Suppressor macrophage treated with lipopolysaccharide for 1 hour (primary cell): ENCODE measurements at places on chromosomes 1 and 21.

- no peak for DNase-seq
These were observed 15.9 kb downstream of the INKA2 start for GRCh38 chr1:111723091-111723806.

- no peak for DNase-seq
These were observed 24.5 kb downstream of the TMPRSS2 start for GRCh38 chr21:41483415-41483814.

DNA sequence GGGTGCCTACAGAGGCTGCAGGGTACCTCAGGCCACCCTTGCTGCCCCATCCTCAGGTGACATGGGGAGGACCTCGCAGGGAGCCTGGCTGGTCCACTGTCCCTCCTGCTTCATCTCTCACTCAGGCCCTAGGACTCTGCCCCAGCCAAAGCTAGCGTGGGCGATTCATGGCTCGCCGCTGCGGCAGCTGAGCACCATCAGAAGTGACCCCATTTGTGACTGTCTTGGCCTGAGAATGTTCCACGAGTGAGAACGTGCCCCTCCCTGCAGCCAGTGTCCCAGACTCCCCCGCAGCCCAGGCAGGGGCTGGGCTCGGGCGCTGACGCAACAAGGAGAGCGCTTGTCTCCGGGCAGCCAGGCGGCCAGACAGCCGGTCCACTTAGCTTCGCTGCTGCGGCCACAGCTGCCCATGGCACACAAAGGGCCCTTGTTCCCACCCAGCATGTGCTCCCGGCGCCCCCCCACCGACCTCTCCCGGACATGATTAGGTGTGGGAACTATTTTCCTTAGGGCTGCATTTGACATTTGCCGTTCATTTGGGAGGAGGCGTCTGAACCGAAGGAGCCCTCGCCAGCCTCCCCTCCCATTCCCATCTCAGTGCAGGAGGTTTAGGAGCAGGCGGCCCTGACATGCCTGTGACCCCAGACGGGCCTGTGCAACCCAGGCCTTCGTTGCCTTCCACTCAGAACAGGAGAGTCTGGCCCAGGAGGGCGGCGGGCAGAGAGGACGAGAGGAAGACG is 19.3 kb upstream of the POFUT2 start:
- DNase-seq, result no peak

- peak; percentile 2 for DNase-seq
These were observed 60.5 kb upstream of the FOXD3 start for GRCh38 chr1:63261736-63262458.

DNA sequence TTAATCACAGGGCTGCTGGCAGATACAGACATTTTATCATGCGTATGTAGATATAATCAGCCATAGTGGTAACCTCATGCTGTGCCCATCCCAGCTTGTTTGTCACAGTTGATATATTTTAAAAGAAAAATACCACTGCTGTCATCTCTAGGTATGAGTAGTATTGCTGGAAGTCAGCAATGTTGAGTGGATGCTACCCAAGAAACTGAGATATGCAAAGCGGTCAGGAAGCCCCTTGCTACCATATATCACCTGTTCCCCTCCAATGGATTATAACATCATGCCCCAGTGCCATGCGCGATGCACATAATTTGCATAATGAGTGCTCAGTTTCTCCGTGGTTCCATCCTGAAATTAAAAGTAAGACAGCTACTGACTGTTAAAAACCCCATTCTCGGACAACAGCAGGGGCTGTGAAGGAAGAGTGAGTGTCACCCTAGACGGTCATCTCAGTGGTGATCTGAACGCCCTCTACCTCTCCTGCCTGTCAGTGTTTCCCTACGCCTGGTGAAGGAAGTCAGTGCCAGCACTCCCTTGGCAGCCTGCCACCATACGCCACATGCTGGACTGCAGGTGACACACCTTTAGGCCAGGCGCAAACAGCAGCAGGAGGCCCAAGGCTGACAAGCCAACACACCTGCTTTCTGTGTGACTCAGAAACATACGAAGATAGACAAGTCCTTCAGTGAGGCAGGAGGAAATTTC is 2.7 kb downstream of the IL10RB start:
- no peak for DNase-seq

DNA sequence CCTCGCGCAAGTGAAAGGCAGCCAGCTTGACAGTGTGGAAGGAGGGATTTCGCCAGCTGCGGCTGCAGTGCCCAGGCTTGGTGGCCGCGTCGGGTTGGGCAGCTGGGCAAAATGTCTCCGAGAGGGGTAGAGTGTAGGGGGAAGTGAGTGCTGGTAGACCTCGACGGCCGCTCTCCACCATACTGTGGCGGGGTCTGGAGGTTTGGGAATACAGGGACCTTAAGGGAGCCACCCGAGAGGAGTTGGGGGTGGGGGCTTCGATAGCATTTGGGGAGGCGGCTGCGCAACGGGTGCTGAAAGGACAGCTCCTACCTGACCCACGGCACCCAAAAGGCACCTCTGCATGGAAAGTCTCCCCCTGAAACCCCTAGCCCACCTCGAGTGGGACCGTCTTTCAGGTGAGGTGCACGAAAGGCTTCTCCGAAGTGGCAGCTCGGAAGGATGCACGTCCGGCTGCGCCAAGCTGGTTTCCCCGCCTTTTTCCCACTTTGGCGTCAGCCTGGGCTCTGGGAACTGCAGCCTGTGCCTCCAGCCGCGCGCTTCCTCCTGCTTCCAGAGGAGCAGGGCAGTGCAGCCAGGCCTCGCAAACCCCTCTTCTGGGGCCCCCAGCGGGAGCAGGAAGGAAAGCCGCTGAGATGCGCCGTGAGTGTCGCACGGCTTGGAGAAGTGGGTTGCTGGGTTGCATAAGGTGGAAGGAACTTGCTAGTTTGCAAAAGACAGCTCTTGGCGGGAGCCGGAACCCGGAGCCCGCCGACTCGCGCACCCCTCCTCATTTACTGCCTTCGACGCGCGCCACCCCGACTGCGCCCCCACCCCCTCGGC is 531 bp upstream of the HMGN2 start:
- peak; percentile 82 for DNase-seq

- no peak for DNase-seq
These were observed 8.1 kb downstream of the PSRC1 start for GRCh38 chr1:109274533-109275476.

DNA sequence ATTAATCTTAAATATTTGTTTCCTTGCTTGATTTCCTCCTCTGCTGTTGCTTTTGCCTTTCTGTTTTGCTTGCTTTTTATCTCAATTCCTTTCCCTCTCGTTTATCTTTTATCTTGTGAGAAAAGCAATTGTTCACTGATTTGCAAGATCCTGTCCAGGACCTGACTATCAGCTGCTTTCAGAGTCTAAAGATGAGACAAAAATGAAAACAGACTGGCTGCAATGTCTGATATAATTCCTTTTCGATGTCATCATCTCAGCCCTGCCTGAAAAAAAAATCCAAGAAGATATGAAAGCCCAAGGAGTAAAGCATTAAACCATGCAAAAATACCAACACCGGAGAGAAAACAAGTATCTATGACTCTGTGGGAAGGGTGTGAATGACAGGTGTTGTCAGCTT is 225.5 kb downstream of the PATJ start:
- DNase-seq, result no peak

DNA sequence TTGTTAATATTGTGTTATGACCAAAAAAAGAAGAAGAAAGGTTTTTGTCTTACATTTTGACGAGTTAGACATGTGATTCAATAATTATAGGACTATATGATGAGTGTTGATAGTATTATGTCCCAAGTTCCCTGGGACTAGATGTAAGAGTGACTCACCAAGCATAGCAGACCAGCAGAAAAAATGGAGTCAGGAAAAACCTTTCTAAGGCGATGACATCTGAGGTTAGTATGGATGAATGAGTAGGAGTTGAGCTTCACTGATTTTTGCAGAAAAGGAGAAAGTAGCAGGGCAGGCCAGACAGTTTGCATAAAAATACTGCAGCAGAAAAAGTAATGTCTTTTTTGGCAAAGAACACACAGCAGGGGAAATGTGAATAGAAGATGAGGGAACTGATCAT is 1041.3 kb upstream of the ADGRL4 start:
- DNase-seq, result no peak

GRCh38 chr1:175208773-175209492 is 16.4 kb upstream of the KIAA0040 start:
- no peak for DNase-seq

GRCh38 chr1:62625415-62625814 is 28.1 kb downstream of the ANGPTL3 start:
- peak; percentile 47 for DNase-seq

GRCh38 chr1:23450894-23451293 is 26.3 kb upstream of the TCEA3 start:
- no peak for DNase-seq

- DNase-seq, result peak; percentile 42
These were observed 959 bp downstream of the CD58 start for GRCh38 chr1:116569776-116570357.
